ENCODE measurements at places on chromosomes 2 and 18.

DNA sequence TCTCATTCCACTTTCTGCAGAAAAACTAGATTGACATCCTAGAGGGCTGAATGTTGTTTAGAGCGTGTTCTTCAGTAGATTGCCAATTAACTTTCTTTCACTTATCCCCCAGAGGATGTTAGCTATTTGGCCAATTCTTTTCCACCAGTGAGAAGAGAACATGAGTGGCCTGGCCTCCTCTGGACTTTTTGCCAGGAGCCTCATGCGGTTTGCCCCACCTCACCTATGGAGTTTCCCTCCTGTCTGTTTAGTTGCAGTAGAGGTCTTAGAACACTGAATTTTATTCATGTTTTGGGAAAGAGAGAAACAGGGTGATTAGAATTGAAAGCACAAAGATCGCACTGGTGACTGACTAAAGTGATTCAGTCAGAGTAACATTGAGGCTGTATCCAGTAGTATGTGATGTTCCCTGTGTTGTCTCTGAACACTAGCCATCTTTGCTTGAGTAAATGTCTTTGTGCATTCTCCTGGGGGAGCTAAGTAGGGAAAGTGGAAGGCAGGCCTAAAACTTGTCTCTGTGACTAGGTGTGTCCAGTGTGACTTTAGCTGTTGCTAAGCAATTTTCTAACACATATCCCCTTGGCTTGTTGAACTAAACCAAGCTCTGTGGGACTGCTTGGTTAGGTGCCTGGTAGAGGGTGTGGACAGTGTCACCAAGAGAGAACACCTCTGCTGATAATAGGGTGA, 34.0 kb downstream of the UGP2 start:
- DNase-seq: no peak

DNA sequence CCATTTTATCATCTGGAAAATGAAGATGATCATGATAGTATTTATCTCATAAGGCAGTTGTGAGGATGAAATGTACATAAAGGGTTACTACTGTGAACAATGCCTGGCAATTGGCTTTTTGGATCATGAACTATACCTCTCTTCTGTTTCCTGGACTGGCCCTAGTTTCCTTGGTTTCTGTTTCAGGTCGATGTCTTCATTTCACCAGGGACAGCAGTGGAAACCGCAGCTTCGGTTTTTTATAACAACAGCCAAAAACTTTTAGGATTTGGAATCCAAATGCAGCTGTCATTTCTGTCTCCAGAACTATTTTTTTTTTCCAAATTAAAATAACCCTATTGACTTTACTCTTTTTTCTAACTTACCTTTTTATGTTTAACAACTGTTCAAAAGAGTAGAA, 425.1 kb downstream of the RND3 start:
- DNase-seq: peak; percentile 36

DNA sequence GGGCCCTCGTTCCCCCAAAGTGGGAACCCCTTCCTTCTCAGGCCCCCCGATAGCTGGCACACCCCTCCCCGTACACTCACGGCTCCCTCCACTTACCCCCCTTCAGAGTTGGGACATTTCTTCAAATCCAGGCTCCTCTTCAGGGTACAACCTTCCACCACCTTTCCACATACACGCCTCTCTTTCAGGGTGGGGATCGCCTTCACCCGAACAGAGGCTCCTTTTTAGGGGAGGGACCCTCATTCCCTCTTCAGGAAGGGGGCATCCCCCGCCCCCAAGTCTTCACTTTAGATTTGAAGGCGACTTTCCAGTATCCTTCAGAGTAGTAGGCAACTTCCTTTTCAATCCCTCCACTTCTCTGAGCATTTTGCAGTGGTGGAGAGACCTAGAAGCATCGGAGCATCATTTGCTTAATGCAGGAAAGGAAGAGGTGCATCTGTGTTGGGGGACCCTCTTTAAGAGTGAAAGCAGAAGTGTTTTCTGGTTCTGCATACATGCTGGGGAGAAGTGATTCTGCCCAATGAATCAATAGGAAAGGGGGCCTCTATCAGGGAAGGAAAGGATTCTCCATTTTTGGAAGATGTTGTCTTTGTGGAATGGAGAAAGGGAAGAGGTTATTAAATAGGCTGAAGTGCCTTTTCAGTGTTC, 845 bp downstream of the EML4 start:
- DNase-seq: no peak

DNA sequence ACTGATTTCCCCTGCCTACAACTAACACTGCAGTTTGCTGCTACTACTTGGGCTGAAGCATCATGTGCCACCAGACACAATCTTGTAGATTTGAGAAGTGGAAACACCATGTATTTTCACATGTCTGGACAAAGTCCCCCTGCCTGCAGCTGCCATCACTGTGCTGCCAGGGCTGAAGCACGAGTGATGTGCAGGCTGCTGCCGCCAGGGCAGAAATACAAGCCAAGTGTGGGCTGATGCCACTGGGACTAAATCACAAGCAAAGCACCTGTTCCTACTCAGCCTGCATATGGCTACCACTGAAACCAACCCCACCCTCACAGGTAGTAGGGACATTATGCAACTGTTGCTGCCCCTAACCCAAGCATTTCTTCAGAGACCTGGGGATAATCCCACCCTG, 179.5 kb upstream of the SLC35G4 start:
- DNase-seq: no peak

- DNase-seq: no peak
These were observed 254.6 kb downstream of the RND3 start for GRCh38 chr2:150232871-150233270.

DNA sequence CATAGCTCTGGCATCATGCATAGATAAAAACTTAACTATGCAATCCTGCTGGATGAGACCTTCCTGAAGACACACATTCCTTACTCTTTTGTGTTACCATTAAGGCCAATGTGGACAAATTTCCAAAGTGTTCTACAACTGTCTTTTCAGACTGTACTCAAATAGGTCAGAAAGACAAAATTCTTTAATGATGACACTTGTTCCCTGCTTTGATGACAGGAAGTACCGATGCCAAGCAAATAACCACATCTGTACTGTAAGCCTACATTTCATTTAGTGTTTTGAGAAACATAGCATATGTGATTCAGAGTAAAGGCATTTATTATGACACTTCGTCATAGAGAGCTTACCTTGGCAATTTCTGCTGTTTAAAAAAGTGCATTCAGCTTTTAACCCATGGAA, 55.0 kb downstream of the PMAIP1 start:
- DNase-seq: no peak

Measured in skeletal muscle cell (primary cell).